ENCODE measurements at places on chromosomes 11 and 22.

GRCh38 chr22:48076008-48076407, 1313.6 kb downstream of the TBC1D22A start:
- no peak for DNase-seq

DNA sequence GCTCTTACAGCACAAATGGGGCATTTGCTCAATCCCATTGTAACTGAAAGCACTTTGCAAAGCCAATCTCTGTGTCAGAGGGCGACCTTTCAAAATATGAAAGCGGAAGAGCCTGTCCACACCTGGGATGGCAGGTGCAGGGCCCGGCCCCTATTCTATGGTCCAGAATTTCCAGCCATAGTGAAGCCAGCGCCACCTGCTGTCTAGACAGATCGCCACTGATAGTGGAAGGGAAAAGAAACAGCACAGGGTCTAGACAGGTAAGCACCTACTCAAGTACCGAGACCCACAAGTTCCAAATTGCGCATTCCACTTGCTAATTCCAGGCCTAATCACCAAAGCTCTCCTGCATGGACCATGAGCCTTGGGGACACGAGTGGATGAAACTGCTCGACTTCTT, 141.4 kb downstream of the NTM start:
- no peak for DNase-seq

DNA sequence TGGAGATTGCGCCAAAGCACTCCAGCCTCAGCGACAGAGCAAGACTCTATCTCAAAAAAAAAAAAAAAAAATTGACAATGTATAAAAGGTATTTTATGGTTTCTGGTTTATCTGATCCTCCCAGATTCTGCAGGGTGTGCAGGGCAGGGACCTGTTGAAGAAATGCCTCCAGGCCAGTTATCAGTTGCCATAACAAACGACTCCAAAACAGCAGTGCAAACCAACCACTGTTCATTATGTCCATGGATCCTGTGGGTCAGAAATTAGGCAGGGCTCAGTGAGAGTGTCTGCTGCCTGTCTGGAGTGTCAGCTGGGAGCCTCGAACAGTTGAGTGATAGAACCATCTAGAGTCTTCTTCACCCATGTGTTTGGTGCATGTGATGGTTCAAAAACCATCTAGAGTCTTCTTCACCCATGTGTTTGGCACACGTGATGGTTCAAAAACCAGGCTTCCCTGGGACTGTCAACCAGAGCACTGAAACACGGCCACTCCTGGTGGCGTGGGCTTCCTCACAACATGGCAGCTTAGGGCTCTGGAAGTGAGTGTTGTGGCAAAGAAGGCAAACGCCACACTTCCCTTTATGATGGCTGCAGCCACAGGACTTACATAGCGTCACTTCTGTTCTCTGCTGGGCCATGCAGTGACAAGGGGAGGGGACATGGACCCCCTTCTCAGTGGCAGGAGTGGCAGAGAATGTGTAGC, 115.1 kb upstream of the CRYBB3 start:
- no peak for DNase-seq

DNA sequence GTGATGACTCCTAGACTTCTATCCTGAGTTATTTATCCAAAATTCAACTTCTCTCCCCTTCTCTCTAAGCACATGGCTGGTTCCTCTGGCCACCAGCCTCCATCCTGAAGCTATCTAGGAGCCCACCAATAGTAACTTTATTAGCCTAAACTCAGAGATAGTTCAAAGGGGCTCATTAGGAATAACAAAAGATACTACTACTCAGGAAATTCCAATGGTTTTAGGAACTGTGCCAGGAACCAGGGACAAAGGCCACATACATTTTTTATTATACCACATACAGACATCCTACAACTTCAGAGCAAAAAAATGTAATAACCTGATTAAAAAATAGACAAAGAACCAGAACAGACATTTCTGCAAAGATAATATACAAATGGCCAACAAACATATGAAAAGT, 27.9 kb downstream of the SLC25A17 start:
- DNase-seq: no peak

DNA sequence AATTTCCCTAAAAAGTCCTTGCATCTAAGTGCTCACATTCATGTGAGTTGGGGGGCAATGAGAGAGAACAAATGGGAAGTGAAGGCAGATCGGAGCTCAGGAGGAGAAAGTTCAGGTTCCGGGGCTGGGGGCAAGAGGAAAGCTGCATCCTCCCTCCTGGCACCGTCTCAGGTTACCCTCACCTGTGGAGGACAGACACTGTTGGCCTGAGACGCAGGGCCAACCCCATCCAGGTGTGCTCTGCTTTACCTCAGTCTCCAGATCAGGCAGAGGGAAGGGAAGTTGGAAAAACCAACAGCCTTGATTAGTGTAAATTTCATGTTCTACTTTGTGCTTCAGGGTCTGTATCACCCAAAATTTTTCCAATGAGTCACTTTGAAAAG, 146.9 kb downstream of the TRIM29 start:
- no peak for DNase-seq

GRCh38 chr11:3867209-3868091, 12.0 kb downstream of the STIM1 start:
- no peak for DNase-seq

- DNase-seq: no peak
These were observed at the start of gene TMEM123 for GRCh38 chr11:102452461-102453301. Gene TMEM123, minus strand, starts transcription at chr11:102452765. Its CDS starts 142 bp downstream, at chr11:102452623.

All from non-pigmented ciliary epithelial cell (primary cell).